ENCODE measurements at places on chromosomes 3 and 15.

- DNase-seq = no peak
Measured at GRCh38 chr3:196968233-196969133, at the start of gene PIGZ. Gene PIGZ, minus strand, starts transcription at chr3:196968833. Its CDS starts 16,802 bp downstream, at chr3:196952031.

- no peak for DNase-seq
Measured at GRCh38 chr15:29106551-29107290, 162.9 kb downstream of the NSMCE3 start.

DNA sequence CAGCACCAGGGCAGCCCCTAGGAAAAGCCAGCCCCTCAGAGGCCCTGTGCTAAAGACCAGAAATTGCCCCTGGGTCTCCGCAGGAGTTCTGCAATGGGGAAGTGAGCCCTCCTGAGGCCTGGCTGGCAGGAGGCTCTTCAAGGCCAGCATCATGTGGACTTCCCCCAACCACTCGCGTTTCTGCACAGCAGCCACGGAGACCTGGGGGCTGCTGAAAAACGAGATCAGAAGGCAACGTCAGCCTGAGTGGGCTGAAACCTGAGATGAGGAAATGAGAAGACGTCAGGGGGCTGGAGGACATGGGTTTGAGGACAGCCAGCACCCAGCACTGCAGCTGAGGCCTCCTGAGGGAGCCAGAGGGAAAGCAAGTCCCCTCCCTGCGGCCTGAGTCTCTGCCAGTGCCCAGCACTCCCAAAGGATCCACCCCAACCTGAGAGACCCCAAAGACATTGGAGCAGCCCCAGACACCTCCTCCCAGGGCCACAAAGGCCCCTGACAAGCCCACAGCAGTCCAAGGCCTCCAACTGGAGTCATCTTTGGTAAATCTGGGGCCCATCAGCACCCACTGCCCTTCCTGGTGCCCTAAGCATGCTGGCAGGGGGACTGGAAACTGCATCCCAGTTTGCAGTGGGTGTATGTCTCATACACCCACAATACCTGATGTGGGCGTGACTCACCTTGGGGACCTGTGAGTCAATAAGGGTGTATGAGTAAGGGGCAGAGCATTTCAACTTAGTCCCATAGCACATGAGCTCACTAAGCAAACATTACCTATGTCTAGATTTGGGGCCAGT is 29.2 kb upstream of the CYP11A1 start:
- DNase-seq = peak; percentile 35

GRCh38 chr15:83014205-83014653 is 2.8 kb upstream of the C15orf40 start:
- DNase-seq = no peak

DNA sequence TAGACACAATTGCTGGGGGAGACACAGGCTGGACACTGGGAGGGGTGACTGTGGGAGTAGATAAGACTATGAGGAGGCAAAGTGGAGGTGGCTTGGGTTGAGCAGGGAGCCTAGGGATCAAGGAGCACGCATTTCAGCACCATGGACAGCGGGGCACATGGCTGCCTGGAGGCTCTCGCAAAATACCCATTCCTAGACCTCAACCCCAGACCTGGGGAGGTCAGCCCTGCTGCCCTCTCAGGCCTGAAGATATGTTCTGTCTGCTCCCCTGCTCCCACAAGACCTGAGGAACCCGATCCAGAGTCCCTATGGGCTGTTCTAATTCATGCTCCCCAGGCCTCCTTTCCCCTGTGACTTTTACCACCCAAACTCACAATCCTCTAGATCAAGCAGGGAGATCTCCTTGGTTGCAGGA is 16.0 kb upstream of the CPEB1 start:
- DNase-seq = no peak

- no peak for DNase-seq
Measured at GRCh38 chr3:42851228-42851834, 24.3 kb downstream of the CYP8B1 start.

GRCh38 chr3:157785102-157785826 is 282.0 kb upstream of the VEPH1 start:
- peak; percentile 88 for DNase-seq

DNA sequence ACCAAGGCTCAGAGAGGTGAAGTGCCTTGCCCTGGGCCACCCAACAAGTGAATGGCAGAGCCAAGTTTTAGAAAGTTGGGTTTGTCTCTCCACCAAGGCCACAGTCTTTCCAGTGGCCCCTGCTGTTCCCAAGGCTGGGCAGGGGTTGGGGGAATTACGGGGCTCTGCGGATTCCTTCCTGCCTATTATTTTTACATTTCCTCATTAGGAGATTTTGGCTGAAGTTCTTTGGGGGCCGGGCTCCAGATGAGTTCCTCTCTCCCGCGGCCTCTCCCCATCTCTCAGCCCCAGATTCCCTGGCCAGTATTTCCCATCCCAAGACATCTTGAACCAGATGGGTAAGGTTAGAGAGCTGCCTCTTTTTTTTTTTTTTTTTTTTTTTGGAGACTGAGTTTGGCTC is 44.0 kb upstream of the SMAD6 start:
- DNase-seq = no peak

- DNase-seq = no peak
Measured at GRCh38 chr3:21326704-21327475, 424.1 kb downstream of the ZNF385D start.

DNA sequence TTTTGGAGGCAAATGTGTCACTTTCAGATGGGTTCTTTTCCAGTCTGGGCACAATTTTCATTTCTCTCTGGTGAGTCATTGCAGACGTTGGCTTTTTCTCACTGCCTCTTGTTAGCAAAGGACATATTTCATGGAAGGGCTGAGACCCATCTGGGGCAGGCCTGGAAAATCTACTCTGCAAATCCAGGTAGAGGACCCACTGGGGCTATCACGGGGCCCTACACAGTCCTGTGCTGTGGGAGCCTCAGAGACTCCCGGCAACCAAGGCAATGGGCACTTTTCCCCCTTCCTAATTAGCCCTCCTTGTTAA is 58.0 kb downstream of the HRH1 start:
- DNase-seq = peak; percentile 49

DNA sequence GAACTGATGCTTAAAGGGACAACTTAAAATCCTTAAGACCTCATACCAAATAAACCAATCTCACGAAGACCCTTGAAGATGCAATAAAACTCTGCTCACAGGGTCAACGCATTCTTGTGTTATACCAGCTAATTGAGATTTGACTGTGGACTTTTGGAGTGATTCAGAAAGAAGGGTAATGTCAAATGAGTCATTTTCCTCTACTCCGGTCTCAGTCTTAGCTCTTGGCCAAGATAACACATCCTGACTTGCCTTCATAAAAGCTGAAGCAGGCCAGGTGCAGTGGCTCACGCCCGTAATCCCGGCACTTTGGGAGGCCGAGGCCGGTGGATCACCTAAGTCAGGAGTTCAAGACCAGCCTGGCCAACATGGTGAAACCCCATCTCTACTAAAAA is 3.8 kb downstream of the PKM start:
- peak; percentile 53 for DNase-seq

- DNase-seq = no peak
Measured at GRCh38 chr3:69750549-69750948, 11.3 kb downstream of the MITF start.

DNA sequence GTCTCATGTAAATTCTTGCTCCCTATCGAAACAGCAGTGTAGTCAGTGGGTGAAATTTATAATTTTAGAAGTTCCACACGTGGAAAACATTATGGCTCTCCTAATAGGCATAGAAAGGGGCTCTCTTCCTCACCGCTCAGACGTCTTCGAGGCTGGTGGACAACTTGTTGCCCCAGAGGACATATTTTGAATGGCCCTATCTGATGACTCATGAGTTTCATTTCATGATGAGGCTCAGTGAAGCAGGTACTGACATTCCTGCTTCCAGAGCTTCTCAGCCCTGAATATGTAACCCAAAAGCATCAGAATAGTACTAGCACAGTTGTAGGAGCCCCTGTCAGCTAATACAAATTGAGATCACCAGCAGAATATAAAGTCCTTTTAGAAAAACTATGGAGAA is 117.9 kb downstream of the HERC1 start:
- no peak for DNase-seq

DNA sequence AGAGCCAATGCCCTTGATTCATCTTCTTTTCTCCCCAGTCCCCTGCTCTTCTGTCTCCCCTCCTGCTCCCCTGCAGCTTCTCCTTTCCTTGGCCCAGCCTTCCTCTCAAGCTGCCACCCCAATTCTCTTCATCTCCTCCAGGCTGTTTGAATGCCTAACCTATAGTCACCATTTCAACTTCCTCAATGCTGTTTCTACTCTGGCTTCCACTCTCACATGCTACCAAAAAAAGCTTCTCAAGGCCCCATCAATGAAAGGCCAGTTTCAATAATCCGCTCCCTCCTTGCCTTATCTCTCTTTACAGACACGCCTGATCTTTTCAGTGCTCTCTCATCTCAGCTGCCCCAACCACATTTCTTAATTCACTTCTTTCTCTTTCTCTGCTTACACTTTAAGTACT is 212.2 kb upstream of the GPR149 start:
- no peak for DNase-seq

- DNase-seq = no peak
Measured at GRCh38 chr3:115932807-115933206, 309.5 kb downstream of the GAP43 start.

DNA sequence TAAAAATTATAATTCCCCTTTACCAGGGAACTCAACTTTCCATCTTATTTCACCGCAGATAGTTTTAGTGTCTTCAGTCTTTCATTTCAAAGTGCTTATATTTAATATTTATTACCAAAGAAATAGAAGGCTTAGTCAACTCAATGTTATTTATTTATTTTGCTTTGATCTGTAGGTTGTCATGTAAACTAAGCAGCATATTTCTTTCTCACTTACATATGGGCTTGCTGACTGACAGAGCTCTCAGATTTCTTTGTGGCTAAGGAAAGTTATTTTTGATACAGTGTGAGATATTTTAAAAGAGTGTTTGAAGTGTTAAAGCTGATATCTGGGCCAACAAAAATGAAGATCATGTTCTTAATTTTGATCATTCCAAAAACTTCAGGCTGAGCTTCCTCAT is 331.4 kb downstream of the ROBO1 start:
- no peak for DNase-seq

DNA sequence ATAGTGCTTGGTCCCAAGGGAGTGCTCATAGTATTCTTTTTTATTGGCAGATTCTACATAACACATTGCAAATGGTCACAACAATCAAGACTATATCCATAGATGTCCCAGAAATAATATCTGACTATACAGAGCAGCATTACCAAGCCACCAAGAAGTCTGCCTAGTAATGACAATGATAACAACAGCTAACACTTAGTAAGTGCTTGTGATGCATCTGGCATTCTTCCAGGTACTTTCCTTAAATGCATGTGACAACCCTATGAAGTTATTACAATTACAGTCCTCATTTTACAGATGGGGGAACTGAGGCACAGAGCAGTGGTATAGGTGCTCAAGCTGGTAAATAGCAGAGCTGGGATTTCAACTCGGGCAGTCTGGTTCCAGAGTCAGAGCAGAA is 49.6 kb upstream of the ICE2 start:
- no peak for DNase-seq

- no peak for DNase-seq
Measured at GRCh38 chr3:113255854-113256615, 44.7 kb downstream of the BOC start.

- peak; percentile 38 for DNase-seq
Measured at GRCh38 chr3:66554178-66554577, 53.4 kb upstream of the LRIG1 start.

DNA sequence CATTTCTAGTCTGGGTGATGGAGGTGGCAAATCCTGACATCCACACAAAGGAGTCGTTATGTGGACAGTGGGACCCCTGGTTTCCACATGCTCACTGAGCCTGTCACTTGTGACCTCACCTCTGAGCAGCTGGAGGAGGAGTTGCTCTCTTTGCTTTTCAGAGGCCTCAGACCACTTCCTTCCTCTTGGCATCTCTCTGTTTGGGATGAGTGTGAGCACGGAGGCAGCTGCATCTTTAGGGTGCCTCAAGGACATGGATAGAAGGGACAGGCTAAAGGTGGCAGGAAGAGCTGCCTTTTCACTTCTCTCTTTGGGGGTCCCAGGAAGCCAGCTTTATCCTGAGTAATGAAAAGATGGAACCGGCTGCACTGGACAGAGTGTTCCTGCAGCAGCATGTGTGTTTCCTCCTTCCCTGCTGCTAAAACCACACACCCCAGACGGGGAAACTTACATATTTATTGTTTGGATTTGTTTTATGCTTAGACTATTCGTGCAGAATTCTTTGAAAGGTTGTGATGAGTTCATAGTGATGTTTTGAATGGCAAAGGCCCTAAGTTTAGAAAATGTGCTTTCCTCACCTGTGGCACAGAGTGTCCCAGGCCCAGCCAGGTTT is 31.8 kb downstream of the GPR171 start:
- no peak for DNase-seq

DNA sequence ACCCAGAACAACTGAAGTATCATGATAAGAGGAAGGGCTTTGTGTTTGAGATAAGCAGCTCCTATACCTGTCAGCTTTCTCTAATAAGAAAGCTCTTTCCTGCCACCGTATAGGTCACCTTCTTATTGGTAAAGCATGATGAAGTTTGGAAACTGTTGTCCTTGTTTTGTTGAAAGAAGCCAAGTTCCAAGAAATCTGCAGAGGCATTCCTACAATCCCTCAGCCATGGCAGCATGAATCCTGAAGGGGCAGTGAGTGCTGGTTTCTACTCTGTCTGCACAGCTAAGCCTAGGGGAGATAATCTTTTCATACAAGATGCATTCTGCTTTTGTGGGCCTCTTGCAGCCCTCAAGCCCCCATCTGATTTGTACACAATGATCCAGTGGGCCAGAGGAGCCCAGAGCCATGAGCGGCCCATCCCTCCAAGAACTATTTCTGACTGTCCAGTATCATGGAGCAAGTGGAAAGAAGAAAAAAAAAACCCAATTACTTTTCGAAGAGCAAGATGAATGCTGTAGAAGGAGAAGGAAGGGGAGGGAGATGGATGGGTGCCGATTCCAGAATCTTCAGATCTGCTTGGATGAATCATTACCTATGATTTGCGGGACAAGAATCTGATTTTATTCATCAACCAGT is 1.9 kb upstream of the THBS1 start:
- DNase-seq = no peak

DNA sequence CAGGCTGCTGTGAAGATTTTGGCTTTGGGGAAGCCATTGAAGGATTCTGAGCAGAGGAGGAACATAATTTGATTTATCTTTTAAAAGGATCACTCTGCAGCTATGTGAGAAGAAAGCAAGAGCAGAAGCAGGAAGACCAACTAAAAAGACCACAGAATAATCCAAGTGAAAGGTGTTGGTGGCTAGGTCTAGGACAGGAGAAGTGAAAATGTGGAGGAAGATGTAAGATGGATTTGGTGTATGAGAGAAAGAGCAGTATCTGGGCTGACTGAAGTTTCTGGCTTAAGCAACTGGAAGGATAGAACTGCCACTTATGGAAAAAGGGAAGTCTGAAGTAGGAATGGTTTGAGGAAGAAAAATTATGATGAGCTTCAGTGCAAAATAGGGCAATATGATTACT is 62.0 kb downstream of the SFMBT1 start:
- no peak for DNase-seq

GRCh38 chr3:195559723-195560409 is 16.7 kb upstream of the PPP1R2 start:
- DNase-seq = no peak

- DNase-seq = no peak
Measured at GRCh38 chr15:47743886-47744285, 26.6 kb downstream of the SEMA6D start.

- no peak for DNase-seq
Measured at GRCh38 chr3:61466357-61466756, 95.0 kb upstream of the PTPRG start.

GRCh38 chr3:184375747-184376461 is 2.1 kb downstream of the THPO start:
- DNase-seq = no peak

- no peak for DNase-seq
Measured at GRCh38 chr15:77702211-77702957, 69.7 kb upstream of the LINGO1 start.

- no peak for DNase-seq
Measured at GRCh38 chr3:150504483-150504882, 41.8 kb downstream of the SERP1 start.

GRCh38 chr3:17039594-17039993 is 154.8 kb downstream of the PLCL2 start:
- DNase-seq = peak; percentile 50

Measured in H4 (cell line).